ENCODE measurements at places on chromosomes 7 and 10. TPM values are rescaled to one million over a fixed set of nuclear protein-coding genes. Genes with fewer than 3 reads are reported as not detected.

DNA sequence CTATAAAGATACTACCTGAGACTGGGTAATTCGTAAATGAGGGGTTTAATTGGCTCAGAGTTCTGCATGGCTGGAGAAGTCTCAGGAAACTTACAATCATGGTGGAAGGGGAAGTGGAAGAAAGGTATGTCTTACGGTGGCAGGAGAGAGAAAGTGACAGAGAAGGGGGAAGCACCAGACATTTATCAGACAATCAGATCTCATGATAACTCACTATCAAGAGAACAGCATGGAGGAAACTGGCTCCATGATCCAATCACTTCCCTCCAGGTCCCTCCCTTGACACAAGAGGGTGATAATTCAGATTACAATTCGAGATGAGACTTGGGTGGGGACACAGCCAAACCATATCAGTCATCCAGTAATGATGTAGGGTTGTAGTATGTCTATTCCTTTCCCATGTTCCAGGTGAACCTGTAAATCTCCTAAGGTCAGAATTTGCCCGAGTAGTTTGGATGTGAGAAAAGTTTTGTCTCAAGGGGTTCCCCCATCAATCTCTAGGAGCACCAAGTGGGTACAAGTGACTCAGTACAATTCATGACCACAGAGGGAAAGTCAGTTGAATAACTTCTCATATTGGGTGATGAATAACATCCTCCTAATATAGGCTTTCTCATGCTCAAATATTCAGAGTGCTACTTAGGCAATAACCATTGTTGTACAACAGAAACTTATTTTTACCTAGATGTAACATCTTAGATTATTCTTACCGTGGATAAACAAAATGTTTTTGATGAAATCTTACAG, 39.7 kb upstream of the MTPN start:
- no peak for DNase-seq

The CPVL gene
- 72.6 TPM for total RNA-seq

The SPOCK2 gene
- total RNA-seq = 12.7 TPM

DNA sequence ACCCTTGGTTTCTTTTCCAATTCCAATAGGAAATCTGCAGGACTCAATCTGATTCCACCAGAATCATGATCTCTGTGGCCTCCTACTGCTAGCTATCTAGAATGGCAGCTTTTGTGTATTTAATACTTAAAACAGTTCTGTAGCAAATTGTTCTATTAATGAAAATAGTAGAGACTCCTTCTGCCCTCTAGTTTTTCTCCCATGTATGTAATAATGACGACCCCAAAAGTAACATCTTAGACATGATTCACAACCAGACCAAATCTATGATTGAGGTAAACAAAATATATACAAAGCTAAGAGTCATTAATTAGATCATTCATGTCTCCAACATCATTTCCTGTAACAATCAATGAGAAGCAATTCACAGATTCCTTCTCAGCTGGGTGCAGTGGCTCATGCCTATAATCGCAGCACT, 259.1 kb upstream of the MKLN1 start:
- DNase-seq = no peak

The LFNG gene
- total RNA-seq = 6.4 TPM

The FLNC gene
- 591 TPM for total RNA-seq

GRCh38 chr10:23055424-23056185, 39.8 kb upstream of the MSRB2 start:
- no peak for DNase-seq

DNA sequence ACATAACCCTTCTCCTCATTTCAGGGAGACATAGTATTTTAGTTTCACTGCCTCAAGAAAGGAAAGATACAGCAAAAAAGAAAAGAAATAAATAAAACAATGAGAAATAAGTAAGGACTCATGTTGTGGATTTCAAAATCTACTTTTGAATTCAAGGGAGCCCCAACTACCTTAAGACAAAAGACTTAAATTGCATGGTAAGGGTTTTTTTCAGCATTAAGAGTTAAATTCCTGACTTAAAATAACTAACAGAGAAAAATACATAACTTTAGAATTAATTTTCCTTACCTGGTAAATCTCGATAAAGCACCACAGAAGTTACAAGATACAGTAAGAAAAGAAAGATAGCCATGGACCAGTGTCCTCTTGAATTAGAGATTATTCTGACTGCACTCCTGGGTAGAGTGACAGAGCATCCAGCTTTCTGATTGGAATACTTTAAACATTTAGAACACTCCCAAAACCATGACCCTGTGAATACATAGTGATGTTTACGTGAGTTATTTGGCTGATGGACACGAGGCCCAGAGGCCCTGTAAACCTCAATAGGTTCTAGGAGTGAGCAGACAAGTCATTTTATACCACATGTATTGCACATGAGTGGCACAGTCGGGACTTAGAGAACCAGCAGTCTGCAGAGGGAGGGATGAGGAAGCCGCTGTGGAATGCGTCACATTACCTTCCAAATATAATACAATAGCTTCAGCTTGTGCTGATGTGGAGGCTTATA, 292.5 kb upstream of the SEMA3C start:
- DNase-seq = no peak

DNA sequence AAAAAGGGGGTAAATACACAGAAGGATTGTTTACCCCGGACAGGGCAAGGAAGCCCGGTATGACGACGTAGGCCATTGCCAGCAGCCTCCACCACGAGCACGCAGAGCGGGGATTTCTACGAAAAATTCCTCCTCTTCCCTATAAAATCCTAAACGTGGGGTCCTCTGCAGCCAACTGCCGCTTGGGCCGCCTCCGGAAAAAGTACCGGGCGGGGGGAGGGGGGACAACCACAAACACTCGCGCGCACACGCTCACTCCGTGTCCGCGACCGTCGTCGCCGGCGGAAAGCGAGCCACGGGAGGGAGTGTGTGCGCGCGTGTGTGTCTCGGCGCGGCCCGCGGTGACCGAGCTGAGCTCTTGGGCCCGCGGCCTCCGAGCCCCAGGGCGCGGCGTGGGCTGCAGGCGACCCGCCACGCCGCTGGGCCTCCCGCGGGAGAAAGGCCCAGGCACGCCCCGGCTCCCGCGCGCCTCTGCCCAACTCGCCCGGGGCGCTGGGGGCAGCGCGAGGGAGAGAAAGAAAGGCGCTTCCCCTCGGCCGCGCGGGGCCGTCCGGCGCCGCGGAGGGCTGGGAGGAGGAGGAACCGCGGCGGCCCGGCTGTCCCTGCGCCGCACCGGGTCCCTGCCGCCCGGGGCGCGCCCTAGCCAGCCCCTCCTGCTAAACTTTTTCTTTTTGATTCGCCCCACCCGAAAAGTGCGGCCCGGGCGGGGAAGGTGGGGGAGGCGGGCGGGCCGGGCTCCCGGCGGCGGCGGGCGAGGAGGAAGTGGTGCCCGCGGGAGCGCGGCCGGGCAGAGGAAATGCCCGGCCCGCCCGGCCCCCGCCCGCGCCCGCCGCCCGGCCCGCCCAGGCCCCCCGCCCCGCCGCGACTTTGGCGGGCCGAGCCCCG, 1.5 kb downstream of the CTBP2 start:
- peak; percentile 80 for DNase-seq

- DNase-seq = no peak
Observed at GRCh38 chr10:97522071-97522470, 23.3 kb downstream of the UBTD1 start.

DNA sequence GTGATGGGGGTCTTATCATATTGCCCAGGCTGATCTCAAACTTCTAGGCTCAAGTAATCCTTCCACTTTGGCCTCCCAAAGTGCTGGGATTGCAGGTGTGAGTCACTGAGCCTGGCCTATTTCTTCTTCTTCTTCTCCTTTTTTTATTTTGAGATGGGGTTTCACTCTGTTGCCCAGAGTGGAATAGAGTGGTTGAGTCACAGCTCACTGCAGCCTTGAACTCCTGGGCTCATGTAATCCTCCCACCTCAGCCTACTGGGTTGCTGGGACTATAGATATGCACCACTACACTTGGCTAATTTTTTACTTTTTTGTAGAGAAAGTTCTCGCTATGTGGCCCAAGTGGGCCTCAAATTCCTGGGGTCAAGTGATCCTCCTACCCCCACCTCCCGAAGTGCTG, 124.3 kb downstream of the SKIDA1 start:
- no peak for DNase-seq

The NODAL gene
- total RNA-seq = not detected

The PDLIM1 gene
- 231 TPM for total RNA-seq

The MRPS17 gene
- 23.2 TPM for total RNA-seq

GRCh38 chr7:4115941-4116610, 566.0 kb upstream of the FOXK1 start:
- DNase-seq = no peak

DNA sequence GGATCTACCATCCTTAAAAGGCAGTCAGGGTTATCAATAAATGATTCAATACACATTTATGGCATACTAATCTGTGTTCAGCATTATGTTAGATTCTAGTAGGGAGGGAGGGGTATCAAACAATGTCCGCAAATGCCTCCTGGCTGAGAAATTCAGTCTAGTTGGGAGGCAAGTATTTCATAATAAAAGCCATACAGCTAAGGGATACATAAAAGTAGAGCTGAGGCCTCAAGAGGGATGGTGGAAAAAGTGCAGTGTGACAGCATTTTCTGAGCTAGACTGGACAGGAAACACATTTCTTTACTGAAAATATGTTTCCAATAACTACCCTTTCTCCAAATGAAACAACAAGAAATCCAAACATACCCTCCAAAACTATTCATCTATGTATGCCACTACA, 152.8 kb upstream of the LRRN3 start:
- no peak for DNase-seq

DNA sequence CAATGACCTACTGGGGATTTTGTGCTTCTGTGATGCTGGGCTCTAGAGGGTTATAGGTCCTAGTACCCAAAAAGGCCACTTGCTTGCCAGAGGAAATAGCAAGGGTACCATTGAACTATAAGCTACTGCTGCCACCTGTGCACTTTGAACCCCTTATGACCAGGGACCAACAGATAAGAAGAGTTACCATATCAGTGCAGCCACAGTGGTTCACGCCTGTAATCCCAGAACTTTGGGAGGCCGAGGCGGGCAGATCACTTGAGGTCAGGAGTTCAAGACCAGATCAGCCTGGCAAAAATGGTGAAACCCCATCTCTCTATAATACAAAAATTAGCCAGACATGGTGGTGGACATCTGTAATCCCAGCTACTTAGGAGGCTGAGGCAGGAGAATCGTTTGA, 15.5 kb upstream of the CNOT4 start:
- no peak for DNase-seq

DNA sequence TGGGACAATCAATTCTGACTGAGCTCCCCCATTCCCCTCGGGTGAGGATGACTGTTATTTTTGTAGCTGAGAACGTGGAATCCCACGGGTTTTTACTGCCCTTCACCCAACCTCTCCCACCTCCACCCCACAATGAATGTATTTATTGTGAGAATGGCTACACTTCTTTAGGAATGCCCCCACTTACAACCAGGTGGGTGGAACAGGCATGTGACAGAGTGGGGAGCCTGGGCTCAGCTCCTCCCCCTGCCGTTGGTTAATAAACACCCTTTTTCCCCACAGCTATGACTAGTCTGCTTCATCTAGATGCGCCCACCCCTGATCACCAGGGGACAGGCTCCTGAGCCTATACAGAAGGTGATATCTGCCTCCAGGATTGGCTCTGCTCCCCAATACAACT, 2.0 kb downstream of the MRPL43 start:
- DNase-seq = no peak

- no peak for DNase-seq
Observed at GRCh38 chr7:16492513-16493062, 27.1 kb upstream of the SOSTDC1 start.

The SFRP5 gene
- 1.3 TPM for total RNA-seq

- no peak for DNase-seq
Observed at GRCh38 chr7:45993621-45994020, 72.5 kb upstream of the IGFBP3 start.

The FKBP6 gene
- total RNA-seq = not detected

GRCh38 chr7:31775556-31775955, 88.5 kb downstream of the PPP1R17 start:
- DNase-seq = no peak

The CCDC146 gene
- 11.0 TPM for total RNA-seq

The SPDYE1 gene
- total RNA-seq = not detected

The CCL24 gene
- 0.47 TPM for total RNA-seq

- no peak for DNase-seq
Observed at GRCh38 chr7:107209565-107209964, 40.8 kb downstream of the HBP1 start.

The OR9A2 gene
- not detected for total RNA-seq

GRCh38 chr7:139798892-139799291, 21.1 kb upstream of the HIPK2 start:
- DNase-seq = no peak

The TMEM236 gene
- total RNA-seq = 0.30 TPM

The SEMA3C gene
- 71.7 TPM for total RNA-seq

DNA sequence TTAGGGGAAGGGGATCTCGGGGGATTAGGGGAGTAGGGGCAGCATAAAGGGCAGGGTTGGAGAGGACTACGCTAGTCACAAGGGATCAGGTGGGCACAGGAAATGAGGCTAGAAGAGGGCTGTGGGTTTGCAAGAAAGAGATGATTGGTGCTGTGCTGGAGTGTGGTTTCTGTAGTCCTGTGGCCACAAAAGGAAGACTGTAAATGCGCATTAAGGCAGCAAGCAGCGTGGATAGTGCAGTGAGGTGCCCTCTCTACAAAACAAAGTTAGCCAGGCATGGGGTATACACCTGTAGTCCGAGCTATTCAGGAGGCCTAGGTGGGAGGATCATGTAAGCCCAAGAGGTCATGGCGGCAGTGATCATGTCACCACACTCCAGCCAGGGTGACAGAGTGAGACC, 212.1 kb downstream of the MLLT10 start:
- no peak for DNase-seq

The HOXA5 gene
- total RNA-seq = not detected

DNA sequence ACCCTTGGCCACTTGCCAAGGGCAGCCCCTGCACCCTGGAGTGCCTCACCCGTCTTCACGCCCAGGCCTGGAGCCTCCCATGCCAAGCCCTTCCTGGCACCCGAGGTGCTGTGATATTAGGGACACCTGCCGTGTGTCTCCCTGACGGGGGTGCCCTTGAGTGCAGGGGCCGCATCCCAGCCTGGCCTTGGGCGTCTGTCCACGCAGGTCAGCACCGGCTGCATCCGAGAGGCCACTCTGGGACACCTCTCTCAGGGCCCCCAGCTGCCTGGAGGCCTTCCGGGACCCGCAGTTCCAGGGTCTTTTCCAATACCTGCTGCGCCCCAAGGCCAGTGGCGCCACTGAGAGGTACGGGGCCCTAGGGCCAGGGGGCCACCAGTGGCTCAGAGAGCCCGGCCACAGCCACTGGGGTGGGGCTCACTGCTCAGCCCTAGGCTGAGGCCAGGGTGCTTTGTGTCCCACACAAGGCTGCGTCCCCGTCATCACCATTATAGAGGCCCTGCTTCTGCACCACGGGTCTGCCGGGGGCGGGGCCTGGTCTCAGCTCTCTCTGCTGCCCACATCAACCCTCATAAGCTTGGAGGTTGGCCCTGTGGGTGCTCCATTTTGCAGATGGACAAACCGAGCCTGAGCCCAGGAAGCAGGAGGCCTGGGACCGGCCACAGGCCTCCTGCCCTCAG, 12.7 kb downstream of the AP5Z1 start:
- no peak for DNase-seq

- no peak for DNase-seq
Observed at GRCh38 chr7:124843336-124843735, 77.7 kb upstream of the GPR37 start.

DNA sequence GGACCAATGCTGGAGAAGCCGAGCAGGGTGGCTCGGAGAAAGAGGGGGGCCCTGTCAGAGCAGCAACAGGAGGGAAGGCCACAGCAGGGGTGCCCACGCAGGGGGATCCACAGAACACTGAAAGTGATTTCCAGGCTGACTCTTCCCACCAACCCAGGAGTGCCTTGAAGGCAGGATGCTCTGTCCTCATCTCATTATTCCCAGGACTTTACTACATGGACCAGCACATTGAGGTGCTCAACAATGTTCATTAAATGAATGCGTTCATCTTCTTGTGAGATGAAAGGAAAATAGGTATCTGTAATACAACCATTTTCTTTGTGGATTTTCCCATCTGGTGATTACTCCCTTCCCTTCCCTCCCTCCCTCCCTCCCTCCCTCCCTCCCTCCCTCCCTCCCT, 71.0 kb downstream of the COL26A1 start:
- DNase-seq = no peak

Data from left ventricle myocardium superior (tissue), 1 donor.